GM04503 (cell line): ENCODE measurements at places on chromosomes 1 and 21.

DNA sequence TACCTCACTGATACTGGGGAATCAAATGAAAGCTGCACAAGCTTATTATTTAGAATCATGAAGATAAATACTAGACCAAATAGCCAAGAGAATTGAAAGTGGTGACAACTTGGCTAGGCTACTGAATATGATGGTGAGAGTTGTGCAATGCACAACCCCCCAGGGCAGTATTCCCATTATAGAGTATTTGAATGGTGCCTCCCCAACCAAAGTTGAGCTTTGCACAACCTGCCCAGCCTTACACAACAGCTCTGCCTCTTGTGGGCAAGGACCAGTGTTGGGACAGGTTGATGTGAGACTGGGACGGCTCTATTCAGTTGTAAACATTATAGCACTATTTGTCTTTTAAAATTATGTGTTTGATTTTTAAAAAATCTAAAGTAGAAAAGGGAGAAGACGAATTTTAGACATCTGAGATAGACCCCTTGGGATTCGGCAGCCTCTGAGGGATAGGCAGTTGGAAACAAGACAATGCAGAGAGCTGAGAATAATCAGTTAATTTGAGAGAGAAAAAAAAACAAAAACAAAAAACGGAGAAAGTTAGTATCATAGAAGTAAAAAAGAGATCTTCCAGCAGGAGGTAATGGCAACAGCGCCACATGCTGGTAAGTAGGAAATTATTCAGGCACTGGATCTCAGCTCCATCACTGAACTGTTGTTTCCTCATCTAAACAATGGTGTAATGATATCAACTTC, 91.0 kb upstream of the KCNA3 start:
- DNase-seq, result no peak

DNA sequence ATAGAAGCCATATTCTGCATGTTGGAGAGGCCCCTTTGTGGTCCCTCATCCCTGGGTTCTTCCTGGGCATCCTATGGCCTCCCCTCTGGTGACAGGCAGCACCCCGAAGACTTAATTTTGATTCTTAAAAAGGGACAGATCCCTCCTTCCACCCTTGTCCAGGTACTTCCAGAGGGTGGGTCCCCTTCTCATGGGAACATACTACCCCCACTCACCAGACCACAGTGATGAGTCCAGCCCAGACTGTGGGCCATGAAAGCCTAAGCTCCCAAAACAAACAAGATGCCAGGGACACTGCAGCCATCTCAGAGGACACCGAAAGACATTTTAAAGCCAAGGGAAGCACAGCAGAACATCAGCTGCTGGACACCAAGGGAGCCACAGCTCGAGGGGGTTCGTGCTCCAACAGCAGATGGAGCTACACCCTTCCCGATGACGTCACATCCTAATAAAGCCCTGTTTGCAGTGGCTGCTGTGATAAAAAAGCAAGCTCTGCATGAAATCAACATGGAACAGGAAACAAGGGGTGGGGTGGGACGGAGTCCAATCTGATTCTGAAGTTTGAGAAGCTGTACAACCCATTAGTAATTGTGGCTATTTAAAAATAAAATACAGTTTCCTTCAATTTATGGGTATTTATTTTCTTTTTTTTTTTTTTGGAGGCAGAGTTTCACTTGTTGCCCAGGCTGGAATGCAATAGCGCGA, 32.4 kb downstream of the GNB1 start:
- DNase-seq, result peak; percentile 61

DNA sequence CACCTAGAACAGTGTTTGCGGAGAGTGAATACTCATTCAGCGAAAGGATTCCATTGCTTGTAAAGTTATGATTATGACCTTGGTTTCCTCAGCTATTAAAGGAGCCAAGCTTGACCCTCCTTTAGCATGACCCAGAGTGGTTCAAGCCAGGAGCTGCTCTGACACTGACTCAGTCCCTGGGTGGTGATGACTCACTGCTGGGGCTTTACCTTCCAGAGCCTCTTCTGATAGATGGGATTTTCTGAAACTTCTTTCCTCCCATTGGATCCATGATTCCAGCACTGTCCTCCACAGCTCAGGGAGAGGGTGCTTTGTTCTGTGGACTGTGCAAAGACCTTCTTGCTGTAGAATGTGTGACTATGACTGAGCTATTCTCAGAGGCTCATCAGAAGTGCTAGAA, 77.4 kb downstream of the S1PR1 start:
- no peak for DNase-seq

DNA sequence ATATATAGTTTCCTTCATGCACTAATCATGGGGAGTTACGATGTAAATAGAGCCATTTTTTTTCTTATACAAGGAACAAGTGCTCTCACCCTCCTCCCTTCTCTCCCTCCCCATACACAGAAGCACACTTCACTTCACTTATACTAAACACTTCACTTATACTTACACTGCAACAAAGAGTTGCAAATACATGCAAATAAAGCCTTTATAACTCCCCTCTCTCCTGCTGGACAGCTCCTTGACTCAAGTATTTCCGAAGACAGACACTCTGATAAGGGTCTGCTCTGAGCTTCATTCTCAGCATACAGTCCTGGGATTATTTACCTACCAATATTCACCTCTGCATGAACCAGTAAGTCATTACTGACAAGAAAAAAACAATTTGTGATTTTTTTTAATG, 35.6 kb upstream of the ERG start:
- no peak for DNase-seq

GRCh38 chr21:16976193-16976592, 536.6 kb upstream of the CXADR start:
- no peak for DNase-seq

- no peak for DNase-seq
Measured at GRCh38 chr21:36425286-36425685, 40.1 kb downstream of the CHAF1B start.

DNA sequence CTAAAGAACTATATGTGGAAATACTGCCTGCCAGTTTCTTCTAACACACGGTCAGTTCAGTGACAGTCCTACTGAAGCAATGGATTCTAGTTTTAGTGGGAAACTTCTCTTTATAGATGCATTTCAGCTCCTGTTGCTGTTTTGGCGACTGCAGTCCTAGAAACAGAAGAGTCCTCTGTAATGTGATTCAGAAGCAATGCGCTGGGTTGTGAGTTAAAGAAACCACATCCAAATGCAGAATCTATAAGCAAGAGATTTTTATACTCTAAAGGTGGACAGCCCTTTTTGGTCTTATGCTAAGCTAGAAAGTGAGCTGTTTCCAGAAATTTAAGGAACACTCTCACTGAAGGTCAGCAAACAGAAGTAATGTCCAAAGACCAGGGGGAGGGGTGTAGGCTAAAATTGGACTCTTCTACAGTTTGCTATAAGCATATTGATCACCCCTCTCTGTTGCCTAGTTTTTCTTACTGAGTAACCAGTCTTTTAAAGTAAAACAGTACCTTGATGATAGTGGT, 30.8 kb downstream of the DUSP10 start:
- no peak for DNase-seq

DNA sequence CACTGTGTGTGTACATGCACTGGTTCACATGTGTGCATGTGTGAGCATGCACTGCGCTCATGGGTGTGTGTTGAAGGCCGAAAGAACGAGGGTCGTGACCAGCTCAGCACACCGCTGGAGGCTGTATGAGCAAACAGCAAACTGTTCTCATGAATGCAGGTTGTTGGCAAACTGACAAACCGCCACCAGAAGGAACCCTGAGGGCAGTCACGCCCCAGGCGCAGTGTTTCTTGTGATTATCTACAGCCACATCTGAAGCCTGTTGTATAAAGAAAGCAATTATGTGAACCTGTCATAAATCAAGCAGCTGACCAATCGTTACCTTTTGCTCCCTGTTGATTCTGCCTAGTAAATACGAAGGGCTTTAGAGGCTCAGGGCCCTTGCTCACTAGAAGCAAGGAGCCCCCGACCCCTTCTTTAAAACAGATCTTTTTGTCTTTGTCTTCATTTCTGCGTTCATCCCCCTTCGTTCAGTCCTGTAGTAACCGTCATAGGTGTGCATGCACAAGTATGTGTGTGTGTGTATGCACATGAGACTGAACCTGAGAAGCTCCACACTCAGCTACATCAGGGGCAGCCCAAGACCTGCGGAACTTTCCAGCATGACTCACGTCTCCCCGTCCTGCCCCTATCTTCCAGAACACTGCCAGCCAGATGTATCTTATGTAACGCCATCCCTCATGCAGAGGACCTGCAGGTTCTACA, 16.8 kb upstream of the RIPK4 start:
- no peak for DNase-seq

DNA sequence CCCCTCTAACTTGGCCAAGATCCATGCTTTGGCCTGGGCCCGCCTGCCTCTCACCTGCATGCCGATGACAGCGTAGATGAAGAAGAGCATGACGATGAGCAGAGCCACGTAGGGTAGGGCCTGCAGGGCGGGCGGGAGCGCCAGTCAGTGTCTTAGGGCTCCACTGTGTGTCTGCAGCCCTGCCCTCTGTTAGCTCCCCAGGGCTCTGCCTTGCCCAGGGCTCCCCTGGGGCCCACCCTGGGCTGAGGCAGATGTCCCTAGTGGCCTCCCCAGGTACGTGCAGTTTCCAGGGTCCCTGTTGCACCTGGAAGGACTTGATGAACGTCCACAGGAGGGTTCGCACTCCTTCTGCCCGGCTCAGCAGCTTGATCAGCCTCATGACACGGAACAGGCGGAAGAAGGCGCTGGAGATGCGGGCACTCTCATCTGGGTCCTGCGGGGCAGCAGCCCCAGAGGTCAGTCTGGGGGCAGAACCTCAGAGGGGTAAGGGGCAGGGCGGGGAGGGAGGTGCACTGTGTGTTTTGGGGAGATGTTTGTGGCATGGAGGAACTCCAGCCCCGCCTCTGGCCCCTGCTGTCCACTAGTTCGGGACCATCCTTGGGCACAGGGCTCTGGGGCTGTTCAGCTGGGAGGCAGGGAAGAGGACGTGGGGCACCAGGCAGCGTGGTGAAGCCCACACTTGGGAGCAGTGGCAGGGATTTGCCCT, 29.8 kb upstream of the KIF21B start:
- no peak for DNase-seq

GRCh38 chr1:187892683-187893039, 1063.9 kb downstream of the PLA2G4A start:
- no peak for DNase-seq

DNA sequence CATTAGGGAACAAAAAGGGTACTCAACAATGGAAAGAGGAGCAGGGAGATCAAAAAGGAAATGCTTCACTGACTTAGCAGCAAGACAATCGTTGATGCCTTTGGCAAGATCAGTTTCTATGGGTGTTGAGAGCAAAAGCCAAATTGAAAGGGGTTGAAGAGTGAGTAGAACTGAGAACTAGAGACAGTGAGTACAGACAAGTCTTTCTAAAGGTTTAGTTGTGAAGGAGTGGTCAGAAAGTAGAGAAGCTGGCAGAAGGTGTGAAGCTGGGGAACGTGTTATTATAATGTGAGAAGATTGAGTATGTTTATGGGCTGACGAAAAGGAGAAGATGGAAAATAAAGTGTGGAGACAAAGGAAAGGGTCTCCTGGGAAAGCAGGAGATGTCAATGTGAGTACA, 221.2 kb upstream of the USP25 start:
- DNase-seq, result no peak

- no peak for DNase-seq
Measured at GRCh38 chr1:175191659-175192058, 917 bp downstream of the KIAA0040 start.

- DNase-seq, result peak; percentile 73
Measured at GRCh38 chr1:180151508-180151907, 3.2 kb upstream of the QSOX1 start.

DNA sequence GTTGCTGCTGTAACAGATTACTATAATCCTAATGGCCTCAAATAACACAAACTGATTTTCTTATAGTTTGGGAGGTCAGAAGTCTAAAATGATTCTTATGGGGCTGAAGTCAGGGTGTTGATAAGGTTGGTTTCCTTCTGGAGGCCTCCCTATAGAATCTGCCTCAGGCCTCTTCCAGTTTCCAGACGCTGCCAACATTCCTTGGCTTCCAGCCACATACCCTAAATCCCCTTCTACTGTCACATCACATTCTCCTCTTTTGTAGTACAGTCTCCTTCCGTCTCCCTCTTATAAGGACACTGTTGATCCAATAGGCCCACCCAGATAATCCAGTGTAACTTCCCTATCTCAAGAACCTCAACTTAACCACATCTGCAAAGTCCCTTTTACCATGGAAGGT, 145.3 kb upstream of the NCAM2 start:
- no peak for DNase-seq

GRCh38 chr1:80917225-80917624, 883.5 kb upstream of the ADGRL2 start:
- DNase-seq, result no peak

GRCh38 chr1:80673935-80674597, 1126.7 kb upstream of the ADGRL2 start:
- no peak for DNase-seq

DNA sequence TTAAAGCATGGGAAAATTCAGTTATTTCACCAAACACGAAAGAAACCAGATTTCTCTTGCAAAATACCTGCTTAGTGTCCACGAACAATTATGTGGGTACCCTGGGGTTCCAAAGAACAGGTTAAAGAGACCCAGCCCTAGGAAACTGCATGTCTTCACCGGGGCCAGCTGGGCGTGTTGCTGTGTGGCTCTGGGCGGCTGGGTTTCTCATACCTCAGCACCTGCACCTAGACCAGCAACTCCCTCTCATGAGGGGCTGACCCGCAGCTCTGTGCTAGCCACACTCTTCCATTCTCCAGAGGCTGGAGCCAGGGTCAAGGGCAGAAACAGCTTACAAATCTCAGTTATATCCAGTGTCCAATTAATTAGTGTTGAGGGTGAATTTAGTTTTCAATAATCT, 40.3 kb downstream of the ACP6 start:
- DNase-seq, result no peak

DNA sequence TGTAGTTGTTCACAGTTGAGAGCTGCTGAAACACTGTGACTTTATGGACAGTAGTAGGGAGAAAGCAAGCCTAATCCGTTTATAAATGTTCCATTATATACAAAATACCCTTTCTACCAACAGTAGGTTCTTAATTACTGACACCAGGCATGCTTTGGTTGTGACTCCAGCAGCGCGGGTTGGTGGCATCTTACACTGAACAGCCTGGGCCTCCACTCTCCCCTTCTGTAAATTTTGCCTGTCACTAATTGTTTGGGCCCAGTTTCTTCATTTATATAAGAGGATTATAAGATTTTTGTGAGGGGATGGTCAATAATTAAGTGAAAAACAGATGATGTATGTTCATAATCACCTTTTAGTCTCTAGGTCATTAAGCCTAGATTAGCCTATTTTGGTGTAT, 58.2 kb downstream of the ITSN1 start:
- DNase-seq, result no peak

DNA sequence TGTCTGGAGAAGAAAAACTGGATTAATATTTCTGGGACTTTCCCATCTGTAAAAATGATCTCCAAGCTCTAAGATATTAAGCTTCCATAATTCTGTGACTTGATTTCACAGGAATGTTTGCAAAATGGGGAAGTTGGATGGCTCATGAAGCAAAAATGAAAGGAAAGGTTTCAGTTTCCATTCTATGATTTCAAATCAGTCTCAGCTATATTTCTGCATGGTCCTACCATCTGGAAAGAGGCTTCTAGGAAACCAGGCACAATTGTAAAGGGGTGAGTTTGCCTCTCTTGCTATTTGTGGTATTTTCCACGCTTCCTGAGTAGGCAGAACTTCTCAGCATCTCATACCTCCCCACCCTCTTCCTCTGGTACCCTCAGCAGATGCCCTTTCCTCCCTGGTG, 22.4 kb upstream of the ACTN2 start:
- no peak for DNase-seq
